Lung microvascular endothelial cell (primary cell): ENCODE measurements at places on chromosomes 5 and 9. TPM values are rescaled to one million over a fixed set of nuclear protein-coding genes. Genes with fewer than 3 reads are reported as not detected.

DNA sequence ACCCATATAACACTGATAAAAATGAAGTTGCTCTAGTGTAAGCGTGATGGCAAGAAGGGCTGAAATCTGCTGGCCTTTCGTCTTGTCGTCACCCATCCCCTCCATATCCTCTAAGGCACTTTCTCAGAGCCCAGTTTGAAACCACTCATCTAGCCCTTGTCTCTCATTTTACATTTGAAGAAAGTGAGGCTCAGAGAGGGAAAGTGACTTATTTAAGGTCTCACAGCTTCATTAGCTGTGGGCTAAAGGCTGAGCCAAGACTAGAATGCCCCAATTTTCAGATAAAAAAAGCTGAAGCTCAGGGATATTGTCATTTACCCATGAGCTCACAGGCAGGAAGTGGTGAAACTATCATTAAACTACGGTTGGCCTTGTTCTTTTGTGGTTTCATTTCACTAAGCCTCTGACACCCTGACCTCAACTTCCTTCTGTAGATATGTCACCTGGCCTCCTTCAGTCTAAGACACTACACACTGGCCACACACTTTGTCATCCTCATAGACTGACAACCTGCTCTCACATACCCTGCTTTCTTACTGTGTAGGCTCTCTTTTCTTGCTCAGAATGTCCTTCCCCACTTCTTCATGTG, 176.7 kb upstream of the DMAC1 start:
- no peak for DNase-seq

GRCh38 chr5:31783086-31783645, 144.2 kb downstream of the PDZD2 start:
- DNase-seq = no peak

DNA sequence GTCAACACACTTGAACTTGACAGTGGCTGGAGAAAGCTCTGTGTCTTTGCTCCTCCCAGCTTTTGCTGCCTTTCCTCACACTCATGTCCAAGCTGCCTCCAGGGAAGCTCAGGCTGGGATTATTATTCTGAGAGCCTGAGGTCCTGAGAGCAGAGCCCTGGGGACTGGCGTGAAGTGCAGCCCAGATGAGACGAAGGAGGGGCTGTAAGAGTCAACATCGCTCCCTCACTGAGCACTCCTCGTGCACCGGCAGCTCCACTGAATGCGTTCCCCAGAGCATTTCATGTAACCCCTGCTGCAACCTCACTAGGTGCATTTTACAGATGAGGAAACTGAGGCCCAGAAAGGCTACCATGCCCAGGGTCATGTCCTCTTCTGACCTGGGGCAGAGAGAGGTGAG, 63.5 kb upstream of the PHYKPL start:
- DNase-seq = no peak

DNA sequence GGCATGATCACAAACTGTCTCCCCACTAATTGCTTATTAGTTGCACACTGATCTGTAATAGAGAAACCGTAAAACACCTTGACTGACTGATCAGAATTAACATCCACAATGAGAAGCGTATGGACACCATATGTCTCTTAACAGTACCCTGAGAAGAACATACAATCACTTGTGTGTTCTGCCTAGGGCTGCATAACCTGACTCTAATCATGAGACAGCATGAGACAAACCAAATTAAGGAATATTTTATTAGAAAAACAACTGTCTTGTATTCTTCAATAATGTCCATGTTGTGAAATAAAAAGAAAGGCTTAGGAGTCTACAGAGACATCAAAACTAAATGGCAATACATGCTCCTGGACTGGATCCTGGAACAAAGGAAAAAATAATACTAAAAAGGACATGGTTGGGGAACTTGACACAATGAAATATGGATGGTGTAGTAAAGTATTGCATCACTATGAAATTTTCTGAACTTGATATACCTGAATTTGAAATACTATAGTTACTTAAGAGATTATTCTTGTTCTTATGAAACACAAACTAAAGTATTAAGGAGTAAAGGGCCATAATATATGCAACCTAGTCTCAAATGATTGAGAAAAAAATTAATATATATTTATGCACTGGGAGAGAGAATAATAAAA, 162.1 kb downstream of the CWC27 start:
- no peak for DNase-seq

GRCh38 chr5:114948363-114948762, 221.3 kb downstream of the TRIM36 start:
- no peak for DNase-seq

DNA sequence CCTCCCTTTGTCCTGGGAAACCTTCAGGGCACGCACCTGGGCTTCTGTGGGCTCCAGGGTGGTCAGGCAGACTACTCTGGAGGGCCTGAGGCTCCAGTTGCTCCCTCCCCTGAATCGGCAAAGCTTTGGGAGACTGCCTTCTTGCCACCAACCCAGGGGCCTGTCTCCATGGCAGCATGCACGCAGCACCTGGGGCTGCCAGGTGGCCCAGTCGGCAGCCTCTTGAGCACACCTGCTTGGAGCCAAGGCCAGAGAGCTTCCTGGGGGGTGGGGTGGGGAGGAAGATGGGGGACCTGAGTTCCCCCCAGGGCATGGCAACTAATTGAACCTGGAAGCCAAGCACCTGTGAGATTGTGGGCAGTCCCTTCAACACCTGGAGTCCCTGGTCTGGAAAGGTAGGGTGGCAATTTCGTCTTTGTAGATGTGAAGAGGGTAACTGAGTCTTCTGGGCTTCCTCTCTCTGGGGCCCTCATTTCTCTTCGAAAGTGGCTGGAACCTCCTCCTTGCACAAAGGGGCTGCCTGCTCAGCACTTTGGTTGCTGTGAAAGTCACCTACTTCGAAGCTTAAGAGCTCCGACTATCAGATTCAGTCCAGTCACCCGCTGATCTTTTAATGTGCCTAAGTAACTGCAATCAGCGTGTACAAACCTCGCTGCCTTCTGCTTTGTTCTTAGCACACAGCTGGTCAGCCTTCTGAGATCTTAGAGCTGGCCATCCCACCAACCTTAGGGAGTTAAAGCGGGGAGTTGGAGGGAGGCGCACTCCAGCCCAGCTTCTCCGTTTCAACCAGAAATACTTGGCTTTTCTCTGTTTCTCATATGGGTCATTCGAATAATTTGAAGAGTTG, 4.0 kb downstream of the RNF183 start:
- no peak for DNase-seq

DNA sequence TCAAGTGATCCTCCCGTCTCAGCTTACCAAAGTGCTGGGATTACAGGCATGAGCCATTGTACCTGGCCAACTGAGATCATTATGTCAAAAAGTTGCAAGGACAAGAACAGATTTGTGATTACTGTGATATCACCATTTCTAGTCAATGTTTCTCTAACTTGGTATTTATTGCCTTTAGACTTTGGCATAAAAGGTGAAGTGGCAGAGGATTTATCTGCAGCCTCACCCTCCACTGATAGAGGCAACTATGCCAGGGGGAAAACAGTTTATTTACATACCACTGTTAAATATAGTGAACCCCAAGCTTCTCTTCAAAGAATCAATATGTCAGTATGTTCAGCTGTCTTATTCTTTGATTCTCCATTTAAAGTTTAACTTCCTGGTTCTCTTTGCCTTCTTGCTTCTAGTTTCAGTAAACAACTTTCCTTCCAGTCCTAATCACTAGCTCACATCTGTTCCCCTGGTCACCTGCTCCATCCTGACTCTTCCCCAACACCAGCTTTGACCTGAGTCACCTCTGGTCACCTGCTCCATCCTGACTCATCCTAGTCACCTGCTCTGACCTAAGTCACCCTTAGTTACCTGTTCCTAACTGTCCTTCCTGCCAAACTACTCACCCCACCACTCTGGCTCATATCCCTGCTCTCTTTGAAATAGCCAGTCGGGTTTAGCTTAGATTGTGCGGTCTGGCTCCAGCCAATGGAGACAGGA, 29.9 kb downstream of the SEMA6A start:
- DNase-seq = no peak

DNA sequence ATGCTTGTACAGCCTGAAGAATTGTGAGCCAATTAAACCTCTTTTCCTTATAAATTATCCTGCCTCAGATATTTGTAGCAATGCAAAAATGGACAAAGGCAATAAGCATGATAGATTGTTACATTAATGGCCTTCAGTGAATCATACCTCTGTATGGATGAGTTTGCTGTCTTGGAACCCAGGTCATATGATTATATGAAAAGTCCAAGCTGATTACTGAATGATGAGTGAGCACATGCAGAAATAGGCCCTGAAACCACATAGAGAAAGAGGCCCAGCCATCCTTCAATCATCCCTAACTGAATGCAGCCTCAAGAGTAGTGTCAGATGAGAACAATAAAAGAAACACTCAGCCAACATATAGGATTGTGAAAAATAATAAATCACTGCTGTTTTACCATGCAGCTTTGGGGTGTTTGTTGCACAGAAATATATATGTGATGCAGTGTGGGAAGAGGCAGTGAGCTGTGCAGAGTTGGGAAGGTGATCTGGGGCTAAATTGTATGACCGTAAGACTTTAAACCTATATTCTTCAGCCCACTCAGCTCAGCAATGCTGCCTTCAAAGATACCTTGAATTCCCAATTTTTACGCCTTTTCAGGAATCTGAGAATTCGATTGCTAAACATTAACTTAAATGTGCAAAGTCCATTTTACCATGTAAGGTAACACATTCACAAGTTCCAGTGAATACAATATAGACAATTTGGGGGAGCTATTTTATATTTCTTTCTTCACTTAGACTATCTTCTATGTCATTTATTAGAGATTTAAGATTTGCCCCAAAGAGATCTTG, 36.3 kb upstream of the SHISAL2B start:
- no peak for DNase-seq

DNA sequence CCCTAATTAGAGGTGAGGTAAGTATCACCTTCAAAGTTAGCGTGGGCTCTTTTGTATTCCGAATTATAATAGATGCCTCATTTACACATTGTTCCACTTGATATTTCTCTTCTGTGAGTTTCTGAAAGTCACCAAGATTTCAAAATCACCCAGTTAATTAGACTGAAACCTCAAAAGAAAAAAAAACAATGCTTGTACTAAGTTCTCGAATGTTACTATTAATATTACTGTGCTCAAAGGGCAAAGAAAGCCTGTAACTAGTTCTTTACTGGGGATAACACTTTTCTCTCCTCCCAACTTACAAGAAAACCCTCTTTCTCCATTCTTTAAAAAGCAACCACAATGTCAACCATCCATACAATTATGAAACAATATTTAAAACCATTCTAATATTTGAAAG, 98.5 kb downstream of the STRBP start:
- no peak for DNase-seq

GRCh38 chr9:108191065-108191464, 664.7 kb downstream of the ACTL7B start:
- no peak for DNase-seq

DNA sequence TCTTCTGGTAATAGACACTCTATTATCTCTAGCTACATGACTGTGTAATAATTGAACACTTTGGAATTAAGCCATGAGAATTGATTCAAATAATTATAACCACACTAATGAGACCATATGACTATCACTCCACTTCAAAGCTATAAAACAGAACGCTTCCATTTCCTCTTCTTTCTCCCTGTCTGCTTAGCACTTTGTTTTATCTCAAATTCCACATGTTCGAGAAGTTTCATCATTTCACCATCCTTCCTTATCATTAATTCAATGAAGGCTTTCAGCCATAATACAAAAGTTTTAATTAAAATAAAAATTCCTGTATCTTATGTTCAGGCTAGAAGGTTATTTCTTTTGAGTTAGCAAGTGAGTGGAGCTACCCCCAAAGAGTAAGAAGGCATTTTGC, 7.4 kb upstream of the DCTN4 start:
- no peak for DNase-seq

GRCh38 chr5:58281189-58281588, 178.7 kb downstream of the PLK2 start:
- no peak for DNase-seq

GRCh38 chr5:172319708-172320441, 36.3 kb upstream of the UBTD2 start:
- DNase-seq = no peak

GRCh38 chr9:76620996-76621395, 143.2 kb upstream of the PCA3 start:
- no peak for DNase-seq

- DNase-seq = peak; percentile 0
Measured at GRCh38 chr9:73916016-73916673, 581.0 kb upstream of the RORB start.

GRCh38 chr9:98552331-98552730, 156.4 kb downstream of the GABBR2 start:
- peak; percentile 65 for DNase-seq

DNA sequence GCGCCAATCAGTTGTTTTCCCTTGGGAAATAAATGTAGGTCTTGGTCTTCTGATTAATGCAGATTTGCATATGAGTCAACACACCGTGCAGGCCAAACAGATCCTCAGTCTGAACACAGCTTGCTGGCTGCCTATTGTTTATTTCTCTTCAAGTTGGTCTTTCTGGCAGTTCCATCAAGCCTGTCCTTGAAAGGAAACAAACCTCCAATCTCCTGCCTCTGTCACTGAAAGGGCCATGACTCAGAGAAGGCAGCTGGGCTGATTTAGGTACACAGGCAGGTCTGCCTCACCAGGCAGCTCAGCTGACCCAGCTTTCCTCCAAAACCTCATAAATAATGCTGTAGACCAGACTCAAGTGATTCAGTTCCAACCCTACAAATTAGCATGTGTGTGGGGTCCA, 175.9 kb downstream of the MAN2A1 start:
- DNase-seq = peak; percentile 99

DNA sequence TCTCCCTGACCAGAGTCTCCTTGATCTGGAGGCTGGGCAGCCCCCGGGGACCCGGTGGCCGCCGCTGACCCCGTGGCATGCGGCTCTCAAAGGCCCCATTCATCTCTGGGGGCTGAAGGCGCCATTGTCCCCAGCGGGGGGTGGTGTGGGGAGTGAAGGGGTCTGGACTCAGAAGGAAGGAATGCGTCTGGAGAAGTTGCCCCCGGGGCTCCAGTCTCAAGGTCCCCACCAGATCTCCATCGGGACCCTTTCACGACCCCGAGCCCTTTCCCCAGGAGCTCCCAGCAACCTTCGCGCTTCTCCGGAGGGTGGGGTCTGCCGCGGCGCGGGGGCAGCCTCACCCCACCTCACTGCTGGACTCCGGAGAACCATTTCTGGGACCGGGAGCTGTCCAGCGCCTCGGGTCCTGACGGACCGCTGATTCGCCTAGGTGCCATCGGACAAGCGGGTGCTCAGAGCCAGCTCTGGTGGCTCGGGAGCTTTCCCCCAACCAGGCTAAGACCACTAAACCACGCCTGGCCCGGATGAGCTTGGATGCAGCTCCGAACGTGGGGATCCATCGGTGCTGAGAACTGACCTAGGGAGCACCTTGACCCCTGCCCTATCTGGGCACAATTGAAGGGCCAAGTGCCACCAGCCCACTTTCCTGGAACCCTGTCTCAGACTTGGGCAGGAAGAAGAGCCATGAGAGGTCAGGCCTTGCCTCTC, 5.1 kb upstream of the PCDH1 start:
- DNase-seq = peak; percentile 57

- DNase-seq = peak; percentile 61
Measured at GRCh38 chr5:43627028-43627427, 24.0 kb downstream of the NNT start.

IL4 gene
- not detected in 2 replicates for total RNA-seq

CCDC69 gene
- 0.99 and 2.4 TPM in 2 replicates for total RNA-seq

PCDHGB1 gene
- total RNA-seq = 0.87 and 1.6 TPM in 2 replicates

GPR151 gene
- total RNA-seq = not detected in 2 replicates

BAAT gene
- not detected in 2 replicates for total RNA-seq

SLC6A19 gene
- total RNA-seq = not detected in 2 replicates

TEX48 gene
- total RNA-seq = not detected in 2 replicates
